NCI-H2107 (cell line): ENCODE measurements at places on chromosomes 6 and 20.

GRCh38 chr6:41079080-41079479, 6.3 kb downstream of the NFYA start:
- DNase-seq, result no peak

GRCh38 chr6:77561768-77562314, 91.0 kb upstream of the MEI4 start:
- DNase-seq, result no peak

DNA sequence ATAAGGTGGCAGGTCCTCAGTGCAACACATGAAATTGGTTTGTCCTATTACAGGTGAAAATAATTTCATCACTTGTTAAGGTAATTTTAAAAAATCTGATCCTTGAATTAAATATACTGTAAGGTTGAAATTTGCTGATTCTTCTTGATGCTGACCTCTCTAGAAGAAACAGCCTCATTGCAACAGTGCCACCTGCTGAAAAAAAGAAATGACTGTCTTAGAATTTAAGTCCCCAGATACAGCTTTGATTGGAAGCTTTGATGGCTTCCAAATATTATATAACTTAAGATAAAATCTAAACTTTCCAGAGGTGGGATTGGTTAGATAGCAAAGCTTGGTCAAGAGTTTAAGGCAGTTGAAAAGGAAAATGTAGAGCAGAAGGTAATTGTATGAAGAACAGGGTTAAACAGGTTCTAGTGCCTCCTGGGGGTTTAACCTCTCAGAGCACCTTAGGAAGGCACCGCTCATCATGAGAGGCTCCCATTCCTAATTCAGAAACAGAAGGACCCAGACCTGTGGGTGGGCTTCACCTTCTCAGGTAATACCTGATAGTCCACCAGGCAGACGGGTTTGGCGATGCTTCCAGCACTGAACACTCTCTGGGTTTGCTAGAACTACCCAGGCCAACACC, 401.0 kb downstream of the PAX1 start:
- DNase-seq, result no peak

DNA sequence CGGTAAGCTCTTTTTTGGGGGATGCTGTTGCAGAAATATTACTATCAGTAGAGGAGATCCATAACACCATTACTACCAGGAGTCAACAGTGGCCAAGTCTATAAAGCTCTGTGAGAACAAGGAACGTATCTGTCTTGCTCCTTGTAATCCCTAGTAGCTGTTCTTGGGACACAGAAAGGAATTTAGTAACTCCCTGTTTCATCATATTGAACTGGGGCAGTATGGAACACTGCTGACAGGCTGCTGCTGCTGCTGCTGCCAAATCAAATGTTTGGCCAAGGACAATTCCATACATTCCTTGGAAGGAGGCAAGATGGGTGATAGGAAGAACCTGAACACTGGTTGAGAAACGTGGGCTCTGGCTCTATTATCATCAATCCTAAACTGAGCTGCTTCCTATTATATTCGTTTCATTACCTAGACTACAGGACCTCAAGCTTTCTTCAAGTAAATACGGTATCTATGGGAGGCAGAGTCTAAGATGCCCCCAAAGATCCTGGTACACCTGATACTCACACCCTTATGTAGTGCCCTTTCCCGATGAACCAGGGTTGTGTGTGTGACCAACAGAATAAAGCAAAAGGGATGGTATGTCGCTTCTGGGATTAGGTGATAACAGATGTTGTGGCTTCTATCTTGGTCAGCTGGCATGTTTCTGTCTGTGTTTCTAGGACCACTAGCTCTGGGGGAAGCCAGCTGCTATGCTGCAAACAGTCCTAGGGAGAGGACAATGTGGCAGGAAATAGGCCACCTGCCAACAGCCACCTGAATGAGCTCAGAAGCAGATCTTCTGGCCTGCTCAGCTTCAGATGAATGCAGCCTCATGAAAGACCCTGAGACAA, 39.5 kb downstream of the ELOVL5 start:
- no peak for DNase-seq

DNA sequence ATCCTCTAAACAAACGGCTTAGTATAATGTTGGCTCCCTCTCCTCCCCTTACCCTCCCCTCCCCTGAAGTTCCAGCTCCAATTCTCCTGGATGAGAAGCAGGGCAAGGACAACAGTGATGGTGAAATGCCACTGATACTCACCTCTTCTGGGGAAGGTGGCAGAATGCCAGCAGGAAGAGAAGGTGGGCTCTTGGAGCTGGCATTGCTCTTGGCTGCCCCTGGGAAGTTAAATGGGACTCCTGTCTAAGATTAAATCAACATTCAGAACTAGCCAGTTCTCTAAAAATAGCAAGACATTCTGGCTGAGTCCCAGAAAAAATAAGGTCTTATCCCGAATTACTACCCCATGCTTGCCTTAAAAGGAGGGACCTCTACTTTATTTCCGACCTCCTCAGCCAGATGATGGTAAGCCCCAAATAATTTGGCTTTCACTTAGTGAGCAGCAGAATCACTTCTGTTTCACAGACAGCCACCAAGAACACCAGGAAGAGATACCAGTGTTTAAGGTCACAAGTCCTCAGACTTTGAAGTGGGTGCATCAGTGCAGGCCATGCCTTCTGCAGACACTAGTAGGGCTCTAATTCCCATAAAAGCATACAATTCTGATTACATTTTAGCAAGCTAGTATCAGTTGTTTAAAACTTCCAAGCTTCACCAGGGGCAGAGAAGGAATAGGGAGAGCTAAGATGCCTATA, 46.0 kb upstream of the IL17A start:
- DNase-seq, result no peak

DNA sequence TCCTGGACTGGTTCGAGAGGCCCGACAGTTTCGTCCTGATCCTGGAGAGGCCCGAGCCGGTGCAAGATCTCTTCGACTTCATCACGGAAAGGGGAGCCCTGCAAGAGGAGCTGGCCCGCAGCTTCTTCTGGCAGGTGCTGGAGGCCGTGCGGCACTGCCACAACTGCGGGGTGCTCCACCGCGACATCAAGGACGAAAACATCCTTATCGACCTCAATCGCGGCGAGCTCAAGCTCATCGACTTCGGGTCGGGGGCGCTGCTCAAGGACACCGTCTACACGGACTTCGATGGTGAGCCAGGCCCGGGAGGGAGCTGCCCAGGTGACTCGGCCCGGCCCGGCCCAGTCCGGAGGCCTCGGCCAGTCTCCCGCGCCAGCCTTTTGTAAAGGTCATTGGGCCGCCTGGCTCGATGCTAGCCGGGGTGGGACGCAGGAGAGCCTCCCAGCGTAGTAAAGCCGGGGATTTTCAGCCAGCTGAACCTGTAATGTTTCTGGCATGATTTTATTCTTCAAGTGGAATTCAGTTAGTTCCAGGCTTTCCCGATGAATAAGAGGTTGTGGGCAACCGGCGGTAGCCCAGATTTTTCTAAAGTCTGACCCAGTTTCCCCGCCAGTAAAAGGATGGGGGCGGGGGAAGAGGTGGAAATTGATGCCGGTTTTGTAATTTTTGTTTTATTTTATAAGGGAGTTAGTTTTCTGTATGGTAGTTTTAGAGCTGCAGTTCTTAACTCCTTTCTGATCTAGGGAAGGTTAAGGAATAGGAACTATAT, 1.4 kb downstream of the PIM1 start:
- no peak for DNase-seq

- DNase-seq, result no peak
These were observed 79.1 kb upstream of the ZFP64 start for GRCh38 chr20:52270696-52271095.

DNA sequence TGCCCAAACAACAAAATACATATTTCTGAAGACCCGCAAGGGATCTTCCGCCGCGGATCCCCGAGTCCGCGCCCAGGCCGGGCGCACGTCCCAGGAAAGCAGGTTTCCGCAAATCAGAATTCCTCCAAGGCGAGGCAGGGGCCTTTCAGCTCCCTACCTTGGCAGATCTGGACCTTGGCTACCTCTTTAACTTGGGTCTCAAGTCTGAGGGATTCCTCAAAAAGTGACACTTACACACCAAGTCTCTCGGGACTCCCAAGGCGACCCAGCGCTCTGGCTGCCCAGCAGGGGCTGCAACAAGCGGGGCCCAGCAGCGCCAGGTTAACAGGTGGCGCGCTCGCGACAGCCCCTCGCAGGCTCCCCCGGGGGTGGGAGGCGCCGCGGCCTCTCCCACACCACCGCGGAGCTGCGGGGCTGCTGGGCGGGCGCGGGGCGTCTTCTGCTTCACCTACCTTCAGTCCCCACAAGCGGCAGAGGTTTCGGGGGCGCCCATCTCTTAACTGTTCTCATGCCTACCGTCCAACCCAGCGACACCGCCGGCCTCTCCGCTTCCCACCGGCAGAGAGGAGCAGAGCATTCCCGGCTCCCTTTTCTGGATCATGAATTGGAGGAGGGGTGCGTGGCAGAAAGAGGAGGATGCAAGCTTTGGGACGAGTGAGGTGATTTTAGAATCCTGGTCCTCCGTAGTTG, 414 bp downstream of the SIM1 start:
- no peak for DNase-seq

DNA sequence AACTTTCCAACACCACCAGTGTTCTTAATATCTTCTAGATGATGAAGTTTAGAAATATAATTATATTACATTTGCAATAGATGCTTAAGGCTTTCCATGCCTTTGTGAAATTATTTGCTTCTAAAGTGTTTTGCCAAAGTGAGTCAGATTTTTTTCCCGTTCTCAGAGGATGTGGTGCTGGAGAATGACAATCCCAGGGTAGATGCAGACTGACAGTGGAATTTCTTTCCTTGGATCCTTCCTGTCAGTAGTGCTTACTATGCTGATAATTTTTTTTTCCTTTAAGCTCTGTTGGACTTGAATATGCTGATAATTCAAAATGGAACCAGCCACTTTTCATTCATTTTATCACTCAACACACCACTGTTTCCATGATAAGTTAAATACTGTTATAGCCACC, 59.9 kb upstream of the SOX4 start:
- no peak for DNase-seq

DNA sequence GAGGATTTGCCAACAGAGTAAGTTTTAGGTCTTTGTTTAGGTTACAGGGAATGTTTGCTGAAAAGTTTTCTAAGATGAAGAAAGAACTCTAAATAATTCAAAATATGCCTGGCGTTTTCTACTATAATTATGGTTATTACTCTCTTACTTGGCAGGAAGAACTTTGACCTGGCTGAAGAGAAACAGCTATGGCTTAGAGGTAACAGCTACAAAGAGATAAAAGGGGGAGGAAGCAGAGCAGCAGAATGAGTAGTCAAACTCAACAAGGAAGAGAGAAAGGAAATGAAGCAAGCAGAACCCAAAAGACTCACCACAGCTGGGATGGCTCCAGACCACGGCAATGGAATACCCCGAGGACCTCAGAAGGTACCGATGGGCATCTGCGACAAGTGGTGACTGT, 95.6 kb downstream of the KIF16B start:
- DNase-seq, result no peak

GRCh38 chr6:33445119-33445603, 9.2 kb upstream of the ZBTB9 start:
- no peak for DNase-seq

DNA sequence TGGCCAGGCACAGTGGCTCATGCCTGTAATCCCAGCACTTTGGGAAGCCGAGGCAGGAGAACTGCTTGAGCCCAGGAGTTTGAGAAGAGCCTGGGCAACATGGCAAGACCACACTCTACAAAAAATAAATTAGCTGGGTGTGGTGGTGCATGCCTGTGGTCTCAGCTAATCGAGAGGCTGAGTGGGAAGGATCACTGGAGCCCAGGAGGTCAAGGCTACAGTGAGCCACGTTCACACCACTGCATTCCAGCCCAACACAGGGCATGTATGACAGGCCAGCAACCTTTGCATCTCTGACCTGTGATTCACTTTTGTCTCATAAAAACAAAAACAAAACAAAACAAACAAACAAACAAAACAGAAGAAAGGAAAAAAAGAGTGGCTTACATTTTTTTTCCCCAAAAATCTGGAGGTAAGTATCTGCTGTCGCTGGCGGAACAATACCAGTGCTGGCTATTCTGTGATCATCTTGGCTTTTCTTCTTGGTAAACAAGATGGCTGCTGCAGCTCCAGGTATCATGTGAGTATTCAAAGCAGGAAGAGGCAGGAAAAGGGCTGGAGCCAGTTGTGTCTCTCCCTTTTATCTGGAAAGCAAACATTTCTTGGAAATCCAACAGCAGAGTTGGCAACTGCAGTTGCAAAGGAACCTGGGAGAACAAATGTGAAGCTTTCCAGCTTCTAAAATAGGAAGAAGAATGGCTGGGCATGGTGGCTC, 40.4 kb upstream of the ZMYND8 start:
- no peak for DNase-seq

DNA sequence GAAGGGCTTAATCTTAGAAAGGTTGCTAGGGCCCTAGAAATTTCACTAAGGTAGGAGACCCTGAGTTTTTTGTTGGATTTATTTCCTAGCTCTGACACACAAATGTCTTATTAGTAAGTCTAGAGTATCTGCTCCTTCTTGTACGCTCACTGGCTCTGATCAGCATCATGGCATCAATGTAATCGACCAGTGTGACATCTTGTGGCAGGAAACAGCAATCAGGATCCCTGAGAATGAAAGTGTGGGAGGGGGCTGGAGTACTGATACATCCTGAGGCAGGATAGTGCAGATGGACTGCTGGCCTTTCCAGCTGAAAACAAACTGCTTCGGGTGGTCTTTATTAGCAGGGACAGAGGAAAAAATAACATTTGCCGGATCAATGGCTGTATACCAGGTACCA, 10.0 kb upstream of the CST7 start:
- no peak for DNase-seq

GRCh38 chr6:6788394-6789032, 200.0 kb downstream of the LY86 start:
- no peak for DNase-seq

- no peak for DNase-seq
These were observed 97.2 kb upstream of the PMEPA1 start for GRCh38 chr20:57806975-57807374.

DNA sequence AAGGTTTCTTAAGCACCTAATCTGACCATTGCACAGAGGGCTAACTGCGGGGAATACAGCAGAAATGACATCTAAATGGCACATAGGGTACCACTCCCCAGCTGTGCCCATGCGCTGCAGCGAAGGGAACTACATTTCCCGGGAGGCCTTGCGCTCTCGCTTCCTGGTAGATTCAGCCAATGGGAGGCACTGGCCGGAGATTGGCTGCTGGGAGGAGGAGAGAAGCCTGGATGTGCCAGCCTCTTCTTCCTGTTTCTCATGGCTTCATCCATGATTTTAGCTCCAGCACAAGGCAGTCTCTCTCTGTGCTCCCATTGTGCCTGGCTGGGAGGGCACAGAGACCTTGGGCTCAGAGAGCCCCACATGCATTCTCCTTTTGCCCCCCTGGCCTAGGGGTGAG, 101.7 kb upstream of the FOXA2 start:
- no peak for DNase-seq

GRCh38 chr6:79420054-79420453, 117.2 kb downstream of the LCA5 start:
- DNase-seq, result no peak

- DNase-seq, result no peak
These were observed 28.8 kb downstream of the EPB41L1 start for GRCh38 chr20:36183155-36183944.

- DNase-seq, result no peak
These were observed 161.0 kb upstream of the PRND start for GRCh38 chr20:4560667-4561066.

GRCh38 chr6:53761036-53761435, 33.8 kb upstream of the LRRC1 start:
- DNase-seq, result no peak
